ENCODE measurements at places on chromosomes 5 and 9.

GRCh38 chr9:95610006-95610785, 93.4 kb upstream of the PTCH1 start:
- no peak for DNase-seq

DNA sequence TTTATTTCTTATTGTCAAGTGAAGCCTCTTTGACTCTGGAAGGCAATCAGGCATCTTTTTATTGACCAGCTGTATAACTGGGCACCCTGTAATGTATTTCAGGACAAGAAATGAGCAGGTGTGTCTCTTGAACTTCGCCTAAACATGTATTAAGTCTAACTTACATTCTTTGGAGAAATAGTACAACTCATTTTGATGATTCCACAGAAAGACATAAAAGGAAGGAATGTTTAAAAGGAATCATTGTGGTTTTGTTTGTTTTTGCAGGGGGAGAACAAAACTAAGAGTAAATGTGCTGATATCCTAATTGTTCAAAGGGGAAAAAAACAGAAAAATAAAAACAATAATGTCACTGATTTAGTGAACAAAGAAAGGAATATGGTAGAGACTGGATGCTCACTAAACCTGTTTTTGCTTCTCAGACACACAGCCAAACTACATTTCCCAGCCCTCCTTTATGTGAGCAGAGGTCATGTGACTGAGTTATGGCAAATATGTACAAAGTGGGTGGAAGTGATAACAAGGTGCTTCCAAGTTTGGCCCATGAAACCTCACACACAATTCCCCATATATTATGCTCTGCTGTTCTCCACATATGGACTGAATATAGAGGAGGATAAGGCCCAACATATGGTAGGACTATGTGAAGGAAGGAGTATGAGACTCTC, 150.6 kb upstream of the ACOT12 start:
- no peak for DNase-seq

- DNase-seq = no peak
Observed at GRCh38 chr5:129460672-129460935, 506 bp downstream of the ADAMTS19 start.

GRCh38 chr9:81427870-81428269, 261.5 kb downstream of the TLE1 start:
- DNase-seq = no peak

GRCh38 chr9:111743275-111743674, 51.5 kb downstream of the SHOC1 start:
- no peak for DNase-seq

- DNase-seq = no peak
Observed at GRCh38 chr5:154652746-154653417, 102.3 kb upstream of the LARP1 start.

- no peak for DNase-seq
Observed at GRCh38 chr5:74623006-74623611, 17.4 kb downstream of the ENC1 start.

GRCh38 chr9:112933696-112934095, 43.0 kb upstream of the SLC46A2 start:
- DNase-seq = no peak

DNA sequence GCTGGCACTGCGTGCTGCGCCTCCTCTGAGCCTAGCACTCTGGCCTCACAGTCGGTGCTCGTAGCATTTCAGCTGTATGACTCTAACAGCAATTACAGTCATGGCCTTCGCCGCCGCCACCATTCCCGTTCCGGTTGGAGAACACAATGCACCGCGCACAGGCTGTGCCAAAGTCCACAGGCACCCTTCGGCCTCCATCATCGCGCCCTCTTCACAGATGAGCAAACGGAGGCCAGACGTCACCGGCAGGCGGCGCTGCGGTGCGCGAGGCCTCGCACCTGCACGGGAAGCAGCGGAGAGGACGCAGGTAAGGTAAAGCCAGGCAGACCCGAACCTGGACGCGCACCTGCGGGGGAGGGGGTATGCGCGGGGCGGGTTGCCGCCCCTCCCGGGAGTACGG, 128.9 kb downstream of the BARX1 start:
- no peak for DNase-seq

DNA sequence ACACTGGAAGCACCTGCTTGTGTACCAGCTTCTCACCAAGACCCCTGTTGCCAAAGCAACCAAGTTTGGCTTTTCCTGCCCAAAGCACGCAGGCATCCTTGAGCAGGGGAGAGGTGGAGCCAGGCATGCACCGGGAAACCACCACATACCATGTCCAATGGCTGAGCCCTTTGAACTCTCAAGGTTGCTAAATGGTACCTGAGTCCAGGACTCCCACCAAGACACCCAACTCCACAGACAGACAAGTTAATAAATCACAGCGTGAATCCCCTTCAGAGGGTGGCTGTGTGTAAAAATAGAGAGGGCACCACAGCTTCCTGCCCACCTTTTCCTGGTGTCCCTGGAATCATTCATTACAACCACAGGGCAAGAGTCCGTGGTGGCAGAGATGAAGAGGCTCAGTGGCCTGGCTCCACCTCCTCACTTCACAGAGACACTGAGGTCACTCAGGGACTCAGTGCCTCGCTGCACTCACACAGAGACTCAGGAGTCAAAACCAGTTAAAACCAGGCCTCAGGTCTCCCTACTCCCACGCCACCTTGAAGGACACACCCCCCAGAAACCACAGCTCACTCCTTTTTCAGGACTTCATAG, 143.7 kb downstream of the C5orf15 start:
- no peak for DNase-seq

- DNase-seq = no peak
Observed at GRCh38 chr5:170536525-170536924, 32.7 kb downstream of the KCNIP1 start.

Measured in fibroblast of skin of left biceps (primary cell).